ENCODE measurements at places on chromosomes 16 and 17. TPM values are rescaled to one million over a fixed set of nuclear protein-coding genes. Genes with fewer than 3 reads are reported as not detected.
A peak's percentile ranks its signal among the peaks of the same experiment; 100 is the strongest.

DNA sequence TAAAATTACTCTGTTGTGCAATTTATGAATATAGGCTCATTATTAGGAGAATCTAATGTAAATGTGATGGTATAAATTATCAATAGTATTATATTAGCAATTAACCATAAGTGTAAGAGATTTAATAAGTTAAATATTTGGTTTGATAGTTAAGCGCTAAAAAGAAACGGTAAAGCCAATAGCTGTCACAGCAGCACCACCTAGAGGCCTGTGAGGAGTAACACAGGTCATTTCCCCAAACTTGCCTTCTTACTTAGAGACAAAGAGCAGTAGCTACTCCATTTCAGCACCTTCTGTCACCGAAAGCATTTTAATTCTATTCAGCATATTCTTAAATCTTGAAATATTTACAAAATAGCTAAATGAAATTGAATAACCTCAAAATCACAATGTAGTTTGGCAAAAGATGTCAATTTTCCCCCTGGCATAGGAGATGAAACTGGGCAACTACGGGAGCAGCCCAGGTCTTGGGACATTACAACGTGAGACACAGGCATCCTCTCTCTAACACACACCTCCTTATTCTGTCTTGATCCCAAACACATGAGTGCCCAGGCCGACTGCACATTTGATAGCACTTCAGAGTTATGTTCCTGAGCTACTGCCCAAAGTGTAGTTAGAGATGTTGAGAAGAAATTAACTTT lies 14.3 kb upstream of the DYNLRB2 start:
- no peak for DNase-seq
- no peak overlapping the region for H3K4me3 ChIP-seq
- no peaks in the 10 kb centered on the region for H3K4me1 ChIP-seq
- H3K36me3 ChIP-seq: no peaks in the 10 kb centered on the region
- no peaks in the 10 kb centered on the region for H3K27me3 ChIP-seq

Gene MIF4GD
- 70.1 TPM for total RNA-seq

DNA sequence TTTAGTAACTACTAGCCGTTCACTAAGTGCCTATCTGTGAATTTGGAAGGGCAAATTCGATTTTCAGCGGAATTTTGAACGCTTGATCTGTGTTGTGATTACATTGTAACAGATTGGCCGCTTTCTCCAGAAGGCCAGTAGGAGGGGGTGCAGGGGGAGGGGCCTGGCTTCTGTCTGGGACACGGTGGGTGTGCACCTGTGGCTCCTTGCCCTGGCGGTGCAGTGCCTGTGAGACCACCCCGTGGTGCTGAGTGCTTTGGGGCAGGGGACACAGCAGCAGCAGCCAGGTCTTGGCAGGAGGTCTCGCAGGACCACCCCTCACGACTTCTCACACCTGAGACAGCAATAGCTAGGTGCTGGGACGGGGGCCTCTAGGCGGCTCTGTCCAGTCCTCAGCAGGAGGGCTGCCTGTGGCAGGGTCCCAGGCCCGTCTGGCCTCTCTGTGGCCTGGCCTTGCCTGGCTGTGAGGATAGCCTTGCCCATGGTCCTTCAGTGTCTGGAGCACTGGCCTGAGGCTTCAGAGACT lies 1.8 kb downstream of the UBE2I start:
- H3K4me1 ChIP-seq: peaks cover 38% of the 10 kb centered on the region
- DNase-seq: no peak
- peaks cover 26% of the 10 kb centered on the region for H3K36me3 ChIP-seq
- H3K4me3 ChIP-seq: peak overlapping the region; percentile 89
- H3K27me3 ChIP-seq: no peaks in the 10 kb centered on the region

DNA sequence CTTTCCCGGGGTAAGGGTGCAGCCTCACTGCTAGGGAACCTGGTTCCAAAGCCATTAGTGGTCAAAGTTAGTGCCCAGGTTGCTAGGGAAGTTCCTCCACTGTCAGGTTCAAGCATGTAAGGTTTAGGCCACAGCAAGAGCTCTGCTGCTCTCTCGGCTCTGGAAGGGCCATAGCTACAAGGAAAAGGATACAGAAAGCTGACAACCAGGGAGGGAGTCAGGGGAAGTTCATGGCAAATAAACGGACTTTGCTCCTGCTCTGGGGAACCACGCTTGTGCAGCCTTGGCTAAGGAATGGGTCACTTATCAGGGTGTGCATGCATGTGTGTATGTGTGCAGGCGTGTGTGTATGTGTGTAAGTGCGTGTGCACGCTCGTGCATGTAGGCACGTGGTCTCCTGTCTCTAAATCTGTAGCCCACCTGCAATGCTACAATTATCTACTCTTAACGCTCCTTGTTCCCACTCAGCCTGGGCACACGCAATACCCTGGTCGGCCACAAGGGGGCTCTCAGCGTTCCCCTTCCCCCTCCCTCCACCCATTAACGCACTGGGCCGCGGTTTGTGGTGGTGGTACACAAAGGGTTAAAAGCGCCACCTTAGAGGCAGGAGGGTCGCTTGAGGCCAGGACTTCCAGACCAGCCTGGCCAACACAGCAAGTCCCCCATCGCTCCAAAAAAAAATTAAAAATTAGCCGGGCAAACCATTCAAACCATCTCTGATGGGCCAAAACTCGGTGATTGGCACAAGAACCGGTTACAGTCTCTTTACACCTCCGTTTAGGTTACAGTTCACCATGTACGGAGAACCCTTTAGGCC lies 48.4 kb upstream of the KDM8 start:
- DNase-seq: no peak
- no peak overlapping the region for H3K27ac ChIP-seq
- no peaks in the 10 kb centered on the region for H3K36me3 ChIP-seq
- no peaks in the 10 kb centered on the region for H3K27me3 ChIP-seq
- no peak overlapping the region for H3K4me3 ChIP-seq
- H3K4me1 ChIP-seq: no peaks in the 10 kb centered on the region

- H3K4me3 ChIP-seq: no peak overlapping the region
- H3K36me3 ChIP-seq: no peaks in the 10 kb centered on the region
- DNase-seq: no peak
- no peaks in the 10 kb centered on the region for H3K4me1 ChIP-seq
- no peak overlapping the region for H3K27ac ChIP-seq
- no peaks in the 10 kb centered on the region for H3K27me3 ChIP-seq
Measured at GRCh38 chr16:28033870-28034269, 29.6 kb downstream of the GSG1L start.

Gene MT4
- not detected for total RNA-seq

Gene RND2
- 2.4 TPM for total RNA-seq

Gene KRT32
- total RNA-seq: not detected

- no peaks in the 10 kb centered on the region for H3K27me3 ChIP-seq
- H3K27ac ChIP-seq: peak overlapping the region; percentile 97
- H3K4me1 ChIP-seq: peaks cover 29% of the 10 kb centered on the region
- H3K4me3 ChIP-seq: peak overlapping the region; percentile 77
- no peaks in the 10 kb centered on the region for H3K36me3 ChIP-seq
Measured at GRCh38 chr17:78343543-78344201, 16.2 kb downstream of the SOCS3 start.

DNA sequence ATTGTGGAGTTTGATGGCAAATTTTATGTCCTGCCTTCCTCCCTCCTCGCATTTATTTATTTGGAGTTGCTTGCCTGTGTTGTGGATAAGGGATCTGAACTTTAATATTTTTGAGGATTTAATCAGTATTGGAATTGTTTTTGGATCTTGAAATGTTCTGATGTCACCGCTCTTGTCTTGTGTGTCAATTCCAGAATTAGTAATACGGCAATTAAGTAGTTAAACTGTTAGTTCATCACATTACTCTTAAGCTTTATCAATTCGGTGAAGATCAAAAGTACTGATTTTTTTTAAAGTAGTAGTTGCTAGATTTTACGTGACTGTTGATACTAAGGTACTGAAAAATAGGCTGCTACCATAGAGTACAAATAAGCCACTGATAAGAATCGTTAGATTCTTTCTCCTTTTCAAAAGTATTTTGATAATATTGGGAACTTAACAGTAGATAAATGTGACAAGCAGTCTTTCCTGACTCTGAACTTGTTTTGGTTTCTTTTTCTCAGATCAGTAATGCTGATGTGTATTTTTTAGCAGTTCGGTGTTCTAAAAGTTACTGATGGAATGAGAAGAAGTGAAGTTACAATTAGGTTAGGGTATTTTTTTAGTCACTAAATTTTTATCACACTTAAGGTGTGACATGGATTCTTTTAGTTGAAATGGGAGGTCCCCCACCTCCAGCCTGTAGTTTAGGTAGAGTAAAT lies 2.0 kb downstream of the RBBP6 start:
- no peaks in the 10 kb centered on the region for H3K27me3 ChIP-seq
- no peaks in the 10 kb centered on the region for H3K36me3 ChIP-seq
- H3K4me1 ChIP-seq: peaks cover 27% of the 10 kb centered on the region
- peak overlapping the region; percentile 87 for H3K4me3 ChIP-seq
- H3K27ac ChIP-seq: peak overlapping the region; percentile 98

Measured in thoracic aorta (tissue), 2 donors.